Kidney tubule cell (primary cell): ENCODE measurements at places on chromosomes 5 and 9.

GRCh38 chr5:18984559-18985080, 1003.4 kb downstream of the CDH18 start:
- DNase-seq: no peak

DNA sequence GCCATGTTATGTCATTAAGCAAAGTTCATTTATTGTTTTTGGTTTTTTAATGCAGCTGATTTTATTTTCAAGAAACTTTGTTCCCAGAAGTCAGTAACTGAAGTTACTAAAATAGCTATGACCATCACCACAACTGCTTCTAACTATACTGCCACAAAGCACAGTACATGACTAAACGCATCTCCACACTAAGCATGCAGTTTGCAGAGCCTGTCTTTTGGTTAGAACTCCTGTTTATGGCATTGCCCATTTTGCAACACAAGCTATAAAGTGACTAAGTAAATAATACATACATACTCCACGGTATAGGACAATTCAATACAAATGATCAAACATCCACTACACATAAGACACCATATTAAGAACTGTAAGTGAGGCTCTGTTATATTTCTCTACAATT, 109.7 kb downstream of the MLLT3 start:
- DNase-seq: no peak

DNA sequence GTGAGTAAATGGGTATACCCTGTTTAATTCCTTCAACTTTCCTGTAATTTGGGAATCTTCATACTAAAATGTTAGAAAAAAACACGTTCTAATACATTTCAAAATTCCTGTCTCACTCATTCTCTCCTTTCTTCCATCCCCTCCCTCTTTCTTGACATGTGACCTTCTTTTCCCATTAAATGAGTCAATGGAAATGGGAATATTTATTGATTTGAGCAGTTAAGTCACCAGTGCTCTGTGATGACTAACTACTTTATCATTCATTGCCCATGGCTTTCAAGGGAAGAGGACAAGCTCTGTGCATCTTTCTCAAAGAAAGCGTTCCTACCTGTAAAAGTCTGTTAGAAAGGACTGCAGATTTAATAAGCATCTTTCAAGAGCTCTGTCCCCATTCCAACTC, 144.4 kb upstream of the MAP3K1 start:
- DNase-seq: peak; percentile 76

GRCh38 chr5:27911216-27911615, 872.8 kb upstream of the CDH9 start:
- no peak for DNase-seq

GRCh38 chr5:77222722-77223121, 12.2 kb downstream of the PDE8B start:
- DNase-seq: no peak

DNA sequence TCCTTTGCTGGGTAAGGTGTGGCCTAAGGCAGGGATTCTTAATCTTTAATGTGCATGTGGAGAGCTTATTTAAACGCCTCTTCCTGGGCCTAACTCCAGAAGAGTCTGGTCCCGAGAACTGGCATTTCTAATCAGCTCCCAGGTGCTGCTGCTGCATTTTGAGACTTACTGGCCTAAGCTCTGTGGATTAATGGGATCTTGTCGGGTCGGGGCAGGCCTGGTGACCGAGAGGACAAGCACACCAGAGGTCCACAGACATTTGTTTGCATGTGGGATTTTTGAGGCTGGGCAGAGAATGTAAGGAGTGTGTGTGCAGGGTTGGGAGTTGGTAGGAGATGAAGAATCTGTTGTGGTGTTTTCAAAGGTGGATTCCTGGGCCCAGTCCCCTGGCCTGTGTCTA, 95.0 kb upstream of the DAP start:
- no peak for DNase-seq

- peak; percentile 7 for DNase-seq
Observed at GRCh38 chr5:42656651-42657015, 100.0 kb upstream of the CCDC152 start.

DNA sequence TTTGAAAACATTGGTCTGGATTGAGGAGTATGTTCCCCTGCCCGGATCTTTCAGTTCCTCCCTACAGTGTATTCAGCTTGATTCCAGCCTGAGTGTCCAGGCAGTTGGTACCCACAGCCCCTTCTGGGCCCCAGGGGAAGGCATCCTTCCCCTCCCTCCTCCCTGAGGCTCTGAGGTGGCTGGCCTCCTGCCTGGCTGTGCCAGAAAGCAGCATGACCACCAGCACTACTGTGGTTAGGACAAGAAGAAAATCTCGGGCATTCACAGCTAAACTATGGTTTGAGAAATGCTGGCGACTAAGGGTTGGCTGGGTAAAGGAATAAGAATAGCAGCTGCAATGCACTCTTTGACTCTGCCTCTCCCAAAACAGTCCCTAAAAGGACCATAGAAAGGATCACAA, 84.6 kb upstream of the LIFR start:
- DNase-seq: no peak

DNA sequence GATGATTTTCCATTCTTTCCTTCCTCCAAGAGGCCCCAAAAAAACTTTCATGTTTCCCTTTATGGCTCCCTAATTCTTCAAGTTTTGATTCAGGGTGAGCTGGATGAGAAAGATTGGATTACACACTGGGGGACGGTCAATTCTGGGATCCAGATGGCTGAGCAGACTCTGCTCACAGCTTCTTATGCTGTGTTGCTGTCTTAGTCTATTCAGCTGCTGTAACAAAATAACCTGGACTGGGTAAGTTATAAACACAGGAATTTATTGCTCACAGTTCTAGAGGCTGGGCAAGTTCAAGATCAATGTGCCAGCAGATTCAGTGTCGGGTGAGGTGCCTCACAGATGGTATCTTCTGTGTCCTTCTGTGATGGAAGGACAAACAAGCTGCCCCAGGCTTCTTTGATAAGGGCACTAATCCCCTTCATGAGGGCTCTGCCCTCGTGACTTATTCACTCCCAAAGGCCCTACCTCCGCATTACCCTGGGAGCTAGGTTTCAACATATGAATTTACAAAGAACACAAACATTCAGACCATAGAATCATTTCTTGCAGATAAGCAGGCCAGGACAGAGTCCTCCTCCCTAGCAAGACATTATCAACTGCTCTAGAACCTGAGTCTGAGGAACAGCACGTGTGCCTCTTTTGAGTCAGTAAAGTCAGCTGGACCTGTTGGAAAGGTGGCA, 23.1 kb upstream of the SMAD5 start:
- DNase-seq: no peak

GRCh38 chr9:109164042-109164441, 3.0 kb downstream of the FRRS1L start:
- no peak for DNase-seq

GRCh38 chr9:16673171-16673570, 197.3 kb downstream of the BNC2 start:
- no peak for DNase-seq

DNA sequence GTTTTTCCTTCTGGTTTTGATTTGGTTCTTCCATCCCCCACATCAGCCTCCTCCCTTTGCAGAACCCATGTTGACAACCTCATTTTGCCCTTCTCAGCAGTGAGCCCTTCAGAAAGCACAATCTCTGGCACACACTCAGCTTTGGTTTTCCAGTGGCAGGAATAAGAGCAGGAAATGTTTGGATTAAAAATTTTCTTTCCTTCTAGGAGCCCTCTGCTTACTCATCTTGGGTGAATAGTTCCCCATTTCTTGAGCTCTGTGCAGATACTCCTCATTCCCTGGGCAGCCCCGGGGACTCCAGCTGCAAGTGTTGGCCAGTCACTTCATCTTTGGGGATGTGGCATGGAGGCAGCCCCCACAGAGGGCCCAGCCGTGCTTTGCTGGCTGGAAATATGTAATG, 170.5 kb downstream of the NR3C1 start:
- peak; percentile 80 for DNase-seq

DNA sequence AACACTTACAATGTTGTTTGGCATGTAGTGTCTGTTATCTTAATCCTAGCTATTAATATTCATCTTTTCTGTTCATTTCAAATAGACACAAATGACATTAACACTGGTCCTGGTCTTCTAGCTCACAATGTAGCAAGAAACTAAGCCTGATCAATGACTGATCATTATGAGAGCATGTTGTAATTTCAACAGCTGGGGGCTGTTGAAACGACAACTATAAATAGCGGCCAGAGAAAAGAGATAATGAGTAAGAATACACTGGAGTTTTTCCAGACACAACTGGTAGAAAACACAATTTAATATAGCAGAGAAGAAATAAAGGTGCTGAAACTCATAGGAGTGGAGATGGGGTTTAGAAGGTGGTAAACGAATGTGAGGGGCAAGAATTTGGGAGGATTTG, 89.2 kb downstream of the HTR4 start:
- no peak for DNase-seq

DNA sequence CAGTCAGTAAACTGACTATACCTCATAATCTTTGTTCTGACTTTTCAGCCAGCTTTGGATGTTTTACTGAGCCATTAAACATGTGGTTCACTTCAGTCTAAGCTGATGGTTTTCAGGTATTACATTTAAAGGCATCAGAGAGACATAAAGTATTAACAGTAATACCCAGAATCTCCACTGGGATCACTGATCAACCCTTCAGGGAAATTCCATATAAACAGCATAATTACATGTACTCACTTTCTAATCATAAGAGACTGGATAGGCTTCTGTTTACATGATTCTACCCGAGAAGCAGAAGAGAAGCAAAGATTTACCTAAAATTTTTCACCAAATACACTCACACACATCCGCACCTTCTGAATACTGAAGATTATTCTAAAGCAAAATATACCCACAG, 186.7 kb upstream of the FREM1 start:
- no peak for DNase-seq

DNA sequence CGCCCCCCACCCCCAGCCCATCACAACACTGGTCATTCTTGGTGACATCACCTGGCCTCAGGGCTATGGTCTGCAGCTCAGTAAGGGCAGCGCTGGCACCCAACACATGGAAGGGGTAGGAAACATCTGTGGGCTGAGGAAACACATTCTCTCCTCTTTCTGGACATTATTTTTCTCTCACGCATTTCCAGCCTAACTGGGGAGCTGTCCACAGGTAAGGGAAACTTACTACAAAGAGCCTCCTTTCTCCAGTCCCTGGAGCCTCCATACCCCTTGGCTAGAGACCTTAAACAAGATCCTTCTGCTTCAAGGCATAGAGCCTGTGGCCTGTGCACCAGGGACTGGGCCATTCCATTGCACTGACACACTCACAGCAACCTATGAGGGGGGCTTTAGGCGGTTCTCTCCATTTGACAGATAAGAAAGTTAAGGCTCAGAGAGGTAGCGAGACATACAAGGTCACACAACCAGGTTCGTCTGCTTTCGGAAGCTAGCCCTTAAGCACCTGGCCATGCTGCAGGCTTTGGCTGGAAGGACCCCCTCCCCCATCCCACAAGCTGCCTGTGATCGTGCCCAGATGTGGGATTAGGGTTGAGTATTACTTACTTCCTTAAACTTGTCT, 40.7 kb downstream of the CXXC5 start:
- DNase-seq: peak; percentile 21

DNA sequence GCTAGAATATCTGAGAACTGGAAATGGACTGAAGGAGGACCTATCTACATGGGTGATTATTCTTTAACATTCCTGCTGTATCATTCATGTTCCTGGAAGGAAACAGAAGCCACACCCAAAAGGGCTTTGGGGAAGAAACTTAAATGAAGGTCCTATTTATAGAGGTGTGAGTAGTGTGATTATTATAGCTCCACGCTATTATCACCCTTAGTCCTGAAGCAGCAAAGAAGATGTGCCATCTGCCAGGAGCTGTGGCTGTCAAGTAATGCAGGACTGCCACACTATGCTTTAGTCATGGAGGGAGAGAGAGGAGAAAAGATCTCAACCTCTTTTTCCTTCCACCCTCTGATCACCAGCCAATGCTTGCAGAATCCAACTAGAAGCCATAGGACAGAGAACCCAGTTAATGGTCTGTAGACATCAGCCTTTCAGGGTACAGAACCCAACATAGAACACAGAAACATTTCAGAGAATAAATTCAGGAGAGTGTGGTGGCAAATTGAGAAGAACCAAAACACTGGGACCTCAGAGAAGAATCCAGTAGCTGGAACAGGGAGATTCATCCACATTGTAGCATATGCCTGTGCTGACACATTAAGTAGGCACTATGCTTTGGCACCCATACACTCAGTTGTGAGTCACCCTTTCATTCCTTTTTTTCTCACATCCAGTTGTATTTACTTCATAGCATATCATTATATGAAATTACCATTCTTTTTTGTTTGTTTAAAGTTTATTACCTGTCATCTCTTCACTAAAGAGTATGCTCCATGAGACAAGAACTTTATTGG, 21.0 kb upstream of the RNF180 start:
- peak; percentile 60 for DNase-seq

DNA sequence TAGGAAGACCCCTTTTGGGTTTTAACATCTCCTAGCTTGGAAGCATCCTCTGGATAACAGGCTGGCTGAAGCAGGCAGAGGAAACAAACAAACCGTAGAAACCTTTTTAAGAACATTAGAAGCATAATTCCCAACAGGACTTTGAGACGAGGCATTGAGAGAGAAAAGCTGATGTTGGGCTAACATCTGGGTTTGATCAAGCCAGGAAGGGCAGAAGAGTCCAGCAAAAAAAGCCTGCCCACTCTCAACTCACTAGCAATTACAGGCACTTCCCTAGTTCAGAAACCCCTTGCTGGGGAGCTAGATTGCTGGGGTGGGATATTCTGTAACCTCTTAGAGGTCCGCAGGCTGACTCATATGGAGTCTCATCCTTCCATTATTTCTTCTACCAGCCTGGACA, 75.4 kb upstream of the CTNNA1 start:
- DNase-seq: no peak

DNA sequence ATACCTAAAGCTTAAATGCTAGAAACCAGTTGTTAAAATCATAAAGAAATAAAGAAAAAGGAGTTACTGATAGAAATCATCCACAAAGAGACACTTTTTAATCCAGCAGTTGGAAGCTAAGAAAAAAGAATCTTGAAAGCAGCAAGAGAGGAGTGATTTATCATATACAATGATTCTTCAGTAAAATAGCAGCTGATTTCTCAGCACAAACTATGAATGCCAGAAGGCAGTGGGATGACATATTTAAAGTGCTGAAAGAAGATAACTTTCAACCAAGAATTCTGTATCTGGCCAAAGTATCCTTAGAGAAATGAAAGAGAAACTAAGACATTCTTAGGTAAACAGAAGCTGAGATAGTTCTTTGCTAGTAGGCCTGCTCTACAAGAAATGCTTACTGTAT, 366.0 kb downstream of the HTR1A start:
- DNase-seq: no peak

DNA sequence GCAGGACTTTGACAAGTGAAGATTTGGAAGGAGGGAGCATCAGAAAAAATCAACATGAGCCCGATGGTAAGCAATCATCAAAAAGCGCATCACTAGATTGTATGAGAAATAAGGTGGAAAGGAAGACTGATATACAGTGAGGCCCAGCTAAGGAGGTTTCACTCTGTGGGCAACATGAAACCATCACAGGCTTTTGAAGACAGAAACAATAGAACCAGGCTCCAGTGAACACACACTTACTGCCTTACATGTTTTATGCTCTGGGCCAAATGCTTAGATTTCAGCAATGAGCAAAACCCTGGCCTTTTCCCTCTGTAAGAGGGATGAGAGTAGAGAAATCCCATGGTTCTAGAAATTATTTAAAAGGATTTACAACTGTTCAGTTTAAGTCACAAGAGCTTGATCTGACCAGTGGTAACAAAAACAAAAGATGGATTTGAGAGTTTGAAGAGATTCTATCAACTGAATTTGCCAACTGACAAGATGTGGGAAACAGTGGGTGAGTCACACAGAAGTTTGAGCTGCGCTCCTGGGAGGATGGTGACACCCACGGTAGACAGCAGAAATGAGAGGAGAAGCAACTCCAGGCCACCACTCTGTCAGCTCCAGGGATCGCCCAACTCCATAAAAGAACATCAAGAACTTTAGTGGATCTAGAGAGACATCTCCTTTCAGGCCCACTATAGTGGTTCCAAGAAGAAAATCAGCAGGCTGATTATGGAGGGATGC, 261.8 kb downstream of the MCTP1 start:
- no peak for DNase-seq
